ENCODE measurements at places on chromosomes 5 and 9. TPM values are rescaled to one million over a fixed set of nuclear protein-coding genes. Genes with fewer than 3 reads are reported as not detected.

The TAF11L5 gene
- polyA plus RNA-seq, result not detected

The SURF2 gene
- polyA plus RNA-seq, result 50.1 TPM

The OR13C5 gene
- polyA plus RNA-seq, result not detected

The PIP5K1B gene
- polyA plus RNA-seq, result 6.6 TPM

The CYSTM1 gene
- polyA plus RNA-seq, result 114 TPM

The CD14 gene
- polyA plus RNA-seq, result 357 TPM

The ROPN1L gene
- 22.8 TPM for polyA plus RNA-seq

The TAF1L gene
- polyA plus RNA-seq, result not detected

The GAPVD1 gene
- 10.6 TPM for polyA plus RNA-seq

The ASPN gene
- polyA plus RNA-seq, result 1.3 TPM

The PCDHB14 gene
- 0.67 TPM for polyA plus RNA-seq

The FRRS1L gene
- polyA plus RNA-seq, result under 0.01 TPM

The NRARP gene
- 2.1 TPM for polyA plus RNA-seq

- no peak overlapping the region for H3K4me3 ChIP-seq
- peak overlapping the region; percentile 57 for H3K27ac ChIP-seq
- no peaks in the 10 kb centered on the region for H3K4me1 ChIP-seq
- no peak for DNase-seq
- H3K36me3 ChIP-seq, result no peaks in the 10 kb centered on the region
Measured at GRCh38 chr5:89457411-89458331, 574.7 kb upstream of the MEF2C start.

DNA sequence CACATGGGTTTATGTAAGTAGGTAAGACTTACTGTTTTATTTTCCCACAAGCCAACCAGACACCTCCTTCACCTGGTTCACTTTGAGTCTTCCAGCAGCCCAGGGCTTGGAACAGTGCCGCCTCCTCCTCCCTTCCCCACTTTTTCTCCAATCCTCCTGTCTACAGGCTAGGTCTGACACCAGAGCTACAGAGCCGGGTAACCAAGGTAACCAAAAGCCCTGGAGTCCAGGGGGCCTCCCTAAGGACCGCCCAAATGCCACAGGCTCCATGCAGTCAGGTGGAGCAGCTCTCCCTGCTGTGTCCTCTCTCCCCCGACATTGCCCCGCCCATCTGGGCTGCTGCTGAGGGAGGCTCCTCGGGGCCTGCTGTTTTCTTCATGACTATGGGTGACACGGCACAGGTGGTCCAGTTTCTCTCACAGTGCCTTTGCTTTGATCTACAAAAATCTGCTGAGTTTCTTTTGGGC lies 138.0 kb upstream of the EFNA5 start:
- peaks cover 2% of the 10 kb centered on the region for H3K4me1 ChIP-seq
- no peaks in the 10 kb centered on the region for H3K27me3 ChIP-seq
- DNase-seq, result peak; percentile 72
- no peaks in the 10 kb centered on the region for H3K36me3 ChIP-seq
- no peak overlapping the region for H3K27ac ChIP-seq

GRCh38 chr9:82129708-82130107 lies 141.1 kb downstream of the SPATA31D1 start:
- H3K4me1 ChIP-seq, result no peaks in the 10 kb centered on the region
- H3K27ac ChIP-seq, result no peak overlapping the region
- no peaks in the 10 kb centered on the region for H3K36me3 ChIP-seq
- no peak overlapping the region for H3K4me3 ChIP-seq

DNA sequence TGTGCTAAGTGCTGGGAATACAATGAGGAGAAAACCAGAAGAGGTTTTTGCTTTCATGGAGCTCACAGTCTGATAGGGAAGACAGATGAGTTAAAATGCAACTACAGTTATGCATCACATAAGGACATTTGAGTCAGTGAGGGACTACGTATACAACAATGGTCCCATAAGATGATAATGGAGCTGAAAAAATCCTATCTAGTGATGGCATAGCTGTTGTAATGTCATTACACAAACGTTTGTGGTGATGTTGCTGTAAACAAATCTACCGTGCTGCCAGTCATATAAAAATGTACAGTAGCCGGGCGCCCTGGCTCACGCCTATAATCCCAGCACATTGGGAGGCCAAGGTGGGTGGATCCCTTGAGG lies 110.1 kb upstream of the RAD23B start:
- no peaks in the 10 kb centered on the region for H3K4me1 ChIP-seq
- no peaks in the 10 kb centered on the region for H3K36me3 ChIP-seq
- no peak overlapping the region for H3K27ac ChIP-seq
- no peak for DNase-seq

GRCh38 chr9:133476036-133476931 lies 2.6 kb downstream of the SLC2A6 start:
- peaks cover 10% of the 10 kb centered on the region for H3K4me1 ChIP-seq
- DNase-seq, result no peak
- no peak overlapping the region for H3K27ac ChIP-seq
- H3K36me3 ChIP-seq, result no peaks in the 10 kb centered on the region
- no peak overlapping the region for H3K4me3 ChIP-seq

GRCh38 chr9:16106021-16106571 lies 553.3 kb downstream of the CCDC171 start:
- no peak overlapping the region for H3K4me3 ChIP-seq
- H3K27me3 ChIP-seq, result no peaks in the 10 kb centered on the region
- peak; percentile 94 for DNase-seq
- H3K36me3 ChIP-seq, result no peaks in the 10 kb centered on the region

- peaks cover 1% of the 10 kb centered on the region for H3K4me1 ChIP-seq
- no peak overlapping the region for H3K27ac ChIP-seq
- no peak for DNase-seq
- H3K36me3 ChIP-seq, result no peaks in the 10 kb centered on the region
- H3K4me3 ChIP-seq, result no peak overlapping the region
Measured at GRCh38 chr5:33691856-33692255, 199.9 kb downstream of the ADAMTS12 start.

- no peak for DNase-seq
- H3K27ac ChIP-seq, result no peak overlapping the region
- H3K4me1 ChIP-seq, result no peaks in the 10 kb centered on the region
- no peaks in the 10 kb centered on the region for H3K36me3 ChIP-seq
Measured at GRCh38 chr5:16013334-16014065, 166.1 kb downstream of the MARCHF11 start.

DNA sequence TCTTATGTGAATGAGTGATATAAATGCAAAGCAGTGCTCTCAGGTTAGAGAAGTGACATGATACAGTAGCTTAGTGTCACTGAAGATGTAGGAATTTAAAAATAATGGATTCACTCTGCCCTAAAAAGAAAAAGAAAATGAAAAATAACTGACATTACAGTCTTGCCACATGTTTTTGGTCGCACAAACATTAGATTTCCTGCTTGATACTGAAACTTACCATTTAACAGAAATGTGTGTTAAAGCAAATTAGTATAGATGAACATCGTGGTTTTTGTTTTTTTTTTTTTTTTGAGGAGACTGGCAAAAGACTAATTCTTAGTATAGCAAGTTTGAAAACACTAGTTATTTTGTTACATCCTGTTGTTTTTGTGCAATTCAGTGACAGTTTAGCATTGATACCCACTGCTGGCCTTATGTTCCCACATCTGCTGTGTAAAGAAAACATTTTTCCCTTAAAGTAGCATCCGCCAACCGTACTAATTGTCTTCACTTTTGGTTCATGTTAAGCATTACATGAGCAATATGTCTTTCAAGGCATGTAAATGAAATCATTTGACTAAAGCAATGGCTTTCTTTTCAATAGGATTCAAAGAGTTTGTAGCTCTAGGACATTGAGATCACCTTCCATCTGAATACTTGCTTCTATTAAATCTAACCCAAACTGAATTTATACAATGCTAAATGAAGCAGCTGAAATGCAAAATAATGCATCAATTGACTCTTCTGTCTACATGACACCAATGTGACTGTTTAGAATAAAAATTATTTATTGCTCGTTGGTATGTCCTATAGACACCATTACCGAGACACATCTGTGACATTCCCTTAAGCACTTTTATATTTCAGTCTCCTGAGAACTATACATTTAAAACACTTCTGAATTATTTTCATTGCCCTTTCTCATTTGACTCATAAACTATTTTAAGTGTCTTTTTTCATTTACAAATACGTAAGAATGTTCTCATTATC lies 859.1 kb downstream of the MAT2B start:
- no peaks in the 10 kb centered on the region for H3K36me3 ChIP-seq
- no peaks in the 10 kb centered on the region for H3K27me3 ChIP-seq
- no peak for DNase-seq
- H3K27ac ChIP-seq, result no peak overlapping the region

DNA sequence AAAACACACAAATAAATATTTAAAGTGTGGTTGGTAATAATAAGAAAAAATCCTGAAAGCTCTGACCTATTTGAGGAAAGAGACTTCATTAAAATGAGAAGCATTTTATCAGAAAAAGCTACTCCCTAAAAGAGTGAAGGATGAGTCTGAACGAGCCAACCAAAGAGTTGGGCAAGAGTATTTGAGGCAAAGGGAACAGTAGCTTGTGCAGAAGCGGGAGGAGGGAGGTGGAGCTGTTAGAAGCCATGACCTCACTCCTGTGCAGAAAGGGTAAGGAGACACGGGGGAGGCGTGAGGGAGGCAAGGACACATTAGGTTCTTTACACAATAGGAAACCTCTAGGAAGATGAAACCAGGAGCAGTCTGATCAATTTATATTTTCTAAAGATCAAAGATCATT lies 29.4 kb downstream of the SH3RF2 start:
- H3K4me3 ChIP-seq, result no peak overlapping the region
- H3K36me3 ChIP-seq, result no peaks in the 10 kb centered on the region
- no peak for DNase-seq
- no peak overlapping the region for H3K27ac ChIP-seq
- H3K27me3 ChIP-seq, result no peaks in the 10 kb centered on the region

- H3K27ac ChIP-seq, result no peak overlapping the region
- peaks cover 1% of the 10 kb centered on the region for H3K4me1 ChIP-seq
- no peak for DNase-seq
- H3K27me3 ChIP-seq, result no peaks in the 10 kb centered on the region
Measured at GRCh38 chr5:40413743-40414142, 266.0 kb upstream of the PTGER4 start.

GRCh38 chr5:109567374-109568044 lies 122.2 kb upstream of the MAN2A1 start:
- no peak overlapping the region for H3K27ac ChIP-seq
- DNase-seq, result no peak
- no peak overlapping the region for H3K4me3 ChIP-seq
- H3K36me3 ChIP-seq, result no peaks in the 10 kb centered on the region
- no peaks in the 10 kb centered on the region for H3K4me1 ChIP-seq
- H3K27me3 ChIP-seq, result no peaks in the 10 kb centered on the region

GRCh38 chr5:34806532-34806931 lies 32.4 kb upstream of the TTC23L start:
- peaks cover 6% of the 10 kb centered on the region for H3K36me3 ChIP-seq
- H3K4me1 ChIP-seq, result no peaks in the 10 kb centered on the region
- no peak overlapping the region for H3K4me3 ChIP-seq
- H3K27ac ChIP-seq, result no peak overlapping the region
- no peaks in the 10 kb centered on the region for H3K27me3 ChIP-seq

- DNase-seq, result no peak
- no peaks in the 10 kb centered on the region for H3K4me1 ChIP-seq
- H3K27ac ChIP-seq, result no peak overlapping the region
- H3K27me3 ChIP-seq, result no peaks in the 10 kb centered on the region
- H3K36me3 ChIP-seq, result peaks cover 47% of the 10 kb centered on the region
- H3K4me3 ChIP-seq, result no peak overlapping the region
Measured at GRCh38 chr5:131661933-131662332, 26.9 kb upstream of the RAPGEF6 start.

- no peak for DNase-seq
- H3K4me1 ChIP-seq, result peaks cover 6% of the 10 kb centered on the region
- H3K27me3 ChIP-seq, result no peaks in the 10 kb centered on the region
- H3K36me3 ChIP-seq, result no peaks in the 10 kb centered on the region
Measured at GRCh38 chr5:14929293-14930065, 57.9 kb upstream of the ANKH start.

DNA sequence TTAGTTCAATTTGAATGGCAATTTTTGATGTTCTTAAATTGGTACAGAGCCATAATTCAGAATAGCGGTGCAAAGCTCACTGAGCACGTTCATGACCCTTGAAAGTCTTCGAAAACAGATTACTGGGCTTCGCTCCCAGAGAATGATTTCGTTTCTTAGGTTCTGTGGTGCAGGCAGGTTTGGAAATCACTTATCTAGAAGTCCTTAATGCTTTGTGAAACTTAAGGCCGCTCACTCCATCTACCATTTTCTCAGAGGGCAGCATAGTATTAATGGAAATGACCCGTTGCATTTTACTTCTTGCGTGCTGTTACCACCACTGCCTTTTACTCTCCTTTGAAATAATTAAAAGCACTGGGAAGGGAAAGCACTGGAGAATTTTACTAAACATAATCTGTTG lies 2.9 kb upstream of the MAT2B start:
- no peaks in the 10 kb centered on the region for H3K36me3 ChIP-seq
- no peak overlapping the region for H3K4me3 ChIP-seq
- peak overlapping the region; percentile 97 for H3K27ac ChIP-seq
- DNase-seq, result no peak
- no peaks in the 10 kb centered on the region for H3K27me3 ChIP-seq
- H3K4me1 ChIP-seq, result peaks cover 19% of the 10 kb centered on the region

DNA sequence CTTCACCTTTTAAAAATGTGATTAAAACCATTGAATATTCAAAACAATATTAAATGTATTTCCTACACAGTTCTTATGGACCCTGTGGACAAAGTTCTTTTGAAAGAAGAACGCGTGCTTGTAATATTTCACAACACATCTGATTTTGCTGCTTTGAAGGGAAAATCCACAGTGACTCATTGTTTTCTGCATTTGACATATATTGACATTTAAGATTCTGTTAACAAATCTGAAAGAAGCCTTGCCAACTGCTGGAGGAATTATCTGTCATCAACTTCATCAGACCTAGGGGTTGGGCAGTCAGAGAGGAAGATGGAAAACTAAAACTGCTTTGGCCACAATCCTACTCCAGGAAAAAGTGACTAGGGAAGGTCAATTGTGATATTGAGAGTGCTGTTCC lies 56.9 kb upstream of the RASEF start:
- no peak for DNase-seq
- H3K4me1 ChIP-seq, result no peaks in the 10 kb centered on the region
- no peak overlapping the region for H3K4me3 ChIP-seq

DNA sequence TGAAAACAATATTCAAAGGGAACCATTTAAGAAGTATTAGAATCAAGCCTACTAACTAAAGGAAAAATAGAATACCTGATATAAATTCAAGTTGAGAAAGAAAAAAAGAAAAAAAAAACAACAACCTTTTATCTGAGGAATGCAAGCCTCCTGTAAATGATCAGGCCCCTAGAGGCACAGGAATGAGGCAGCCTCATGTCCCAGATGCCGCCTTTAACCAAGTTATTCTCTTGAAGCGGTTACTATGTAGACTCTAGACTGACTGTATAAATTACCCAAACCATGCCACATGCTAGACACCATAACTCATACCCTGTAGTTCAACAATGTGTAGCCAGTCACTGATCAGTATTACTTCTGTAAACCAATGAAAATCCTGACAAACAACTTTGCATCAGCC lies 929.6 kb downstream of the TAF11L14 start:
- no peaks in the 10 kb centered on the region for H3K27me3 ChIP-seq
- H3K27ac ChIP-seq, result no peak overlapping the region
- H3K36me3 ChIP-seq, result no peaks in the 10 kb centered on the region
- H3K4me3 ChIP-seq, result no peak overlapping the region
- no peaks in the 10 kb centered on the region for H3K4me1 ChIP-seq

- DNase-seq, result no peak
- H3K27me3 ChIP-seq, result no peaks in the 10 kb centered on the region
- no peak overlapping the region for H3K4me3 ChIP-seq
- H3K27ac ChIP-seq, result no peak overlapping the region
- peaks cover 4% of the 10 kb centered on the region for H3K4me1 ChIP-seq
Measured at GRCh38 chr5:176676361-176676824, 29.1 kb downstream of the TSPAN17 start.

Measured in lung (tissue), 17 donors.